GM13977 (cell line): ENCODE measurements at places on chromosomes 5 and 9.

DNA sequence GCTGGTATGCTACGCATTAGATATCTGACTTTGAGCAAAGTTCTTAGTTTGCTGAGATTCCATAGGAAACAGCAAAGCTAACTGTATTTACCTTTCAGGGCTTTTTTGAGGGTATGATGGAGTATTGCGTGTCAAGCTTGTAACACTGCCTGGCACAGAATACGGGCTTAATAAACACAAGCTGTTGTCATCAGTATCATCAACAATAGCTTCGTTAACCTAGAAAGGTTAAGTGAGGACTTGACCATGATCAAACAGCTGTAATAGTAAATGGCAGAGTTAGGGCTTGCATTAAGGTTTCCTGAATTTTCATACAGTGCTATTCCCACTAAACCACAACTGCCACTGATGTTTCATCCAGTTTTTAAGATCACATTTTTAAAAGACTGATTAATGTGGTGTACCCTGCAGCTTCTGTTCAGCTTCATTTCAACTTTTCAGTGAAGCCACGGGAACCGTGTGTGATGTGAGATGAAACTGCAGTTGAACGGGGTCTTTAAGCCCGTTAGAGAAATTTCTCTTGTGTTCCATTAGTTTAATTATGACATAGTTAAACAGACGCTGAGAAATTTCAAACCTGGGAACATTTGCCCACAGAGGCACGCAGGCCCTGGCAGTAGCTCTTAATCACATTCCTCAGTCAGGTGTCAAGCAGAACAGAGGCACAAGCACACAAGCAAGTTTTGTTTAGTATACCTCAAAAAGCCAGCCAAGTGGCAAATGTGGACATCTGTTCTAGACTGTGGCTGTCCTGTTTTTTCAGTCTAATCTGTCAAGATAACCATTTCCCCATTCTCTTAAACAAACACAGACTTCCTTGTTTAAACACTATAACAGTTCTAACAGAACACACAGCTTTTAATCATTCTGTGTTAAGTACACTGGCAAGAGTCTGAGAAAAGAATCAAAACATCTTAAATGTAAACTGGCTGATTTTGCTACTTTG, 147.1 kb downstream of the ZNF608 start:
- no peak for DNase-seq

DNA sequence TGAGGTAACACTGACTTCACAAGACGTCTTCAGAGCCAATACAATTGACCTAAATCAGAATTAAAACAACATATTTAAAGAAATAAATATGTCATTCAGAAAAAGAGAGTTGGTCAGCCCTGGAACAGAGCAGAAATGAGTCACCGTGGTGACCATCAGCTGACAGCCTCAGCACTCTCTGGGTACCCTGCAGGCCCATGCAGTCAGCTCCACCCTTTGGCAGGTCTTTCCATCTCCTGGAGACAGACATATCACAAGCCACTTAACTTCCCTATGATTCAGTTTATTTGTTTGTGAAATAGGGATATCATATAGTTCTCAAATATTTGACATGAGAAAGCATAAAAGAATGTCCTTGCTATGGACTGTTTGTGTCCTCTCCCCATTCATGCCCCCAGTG, 151.6 kb upstream of the MEF2C start:
- DNase-seq: no peak

GRCh38 chr5:138468133-138468965, 3.1 kb downstream of the EGR1 start:
- no peak for DNase-seq

- DNase-seq: no peak
Observed at GRCh38 chr5:83967417-83967816, 246.8 kb upstream of the HAPLN1 start.

DNA sequence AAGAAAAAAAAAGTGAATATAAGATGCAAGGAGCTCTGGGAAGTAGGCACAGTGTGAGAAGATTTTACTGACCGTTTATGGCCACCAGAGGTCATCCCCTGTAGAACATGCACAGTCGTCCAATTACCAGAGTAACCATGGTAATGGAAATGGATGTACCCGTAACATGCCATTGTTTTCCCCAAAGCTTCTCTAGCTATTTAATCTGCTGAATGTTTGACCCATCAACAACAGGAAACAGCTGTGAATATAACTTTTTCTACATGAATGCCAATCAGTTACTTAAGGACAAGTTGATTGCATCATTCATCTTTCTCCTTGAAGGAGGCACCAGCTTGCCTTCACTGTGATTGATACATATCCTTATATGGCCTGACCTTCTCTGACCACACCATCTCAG, 1967.0 kb upstream of the CDH9 start:
- no peak for DNase-seq

DNA sequence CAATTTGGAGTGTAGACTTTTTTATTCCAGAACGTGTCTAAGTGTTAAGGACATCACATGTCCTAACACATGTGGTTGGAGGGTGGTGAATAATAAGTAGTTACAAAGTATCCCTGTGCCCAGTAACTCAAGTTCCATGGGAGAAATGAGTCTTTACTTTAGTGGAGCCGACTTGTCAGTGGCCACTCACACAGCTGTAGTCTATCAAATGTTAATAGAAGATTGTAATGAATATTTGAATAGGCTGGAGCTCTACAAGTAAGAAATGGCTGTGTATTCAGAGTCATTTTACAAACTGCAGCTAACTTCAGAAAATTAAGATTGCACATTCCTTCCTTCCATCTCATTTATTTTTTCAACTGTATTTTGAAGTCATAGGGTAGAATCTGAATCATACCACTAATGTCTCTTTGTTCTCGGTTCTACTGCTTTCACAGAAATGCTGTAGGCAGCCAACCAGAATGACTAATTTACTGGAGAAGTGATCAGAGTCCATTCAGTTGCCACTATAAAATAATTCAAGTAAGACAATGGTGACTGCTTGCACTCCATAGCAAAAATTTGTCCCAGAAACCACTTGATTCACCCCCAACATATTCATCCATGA, 394.8 kb downstream of the NR2F1-AS1 start:
- DNase-seq: no peak

- peak; percentile 6 for DNase-seq
Observed at GRCh38 chr5:150113047-150113744, 26.8 kb upstream of the CSF1R start.

DNA sequence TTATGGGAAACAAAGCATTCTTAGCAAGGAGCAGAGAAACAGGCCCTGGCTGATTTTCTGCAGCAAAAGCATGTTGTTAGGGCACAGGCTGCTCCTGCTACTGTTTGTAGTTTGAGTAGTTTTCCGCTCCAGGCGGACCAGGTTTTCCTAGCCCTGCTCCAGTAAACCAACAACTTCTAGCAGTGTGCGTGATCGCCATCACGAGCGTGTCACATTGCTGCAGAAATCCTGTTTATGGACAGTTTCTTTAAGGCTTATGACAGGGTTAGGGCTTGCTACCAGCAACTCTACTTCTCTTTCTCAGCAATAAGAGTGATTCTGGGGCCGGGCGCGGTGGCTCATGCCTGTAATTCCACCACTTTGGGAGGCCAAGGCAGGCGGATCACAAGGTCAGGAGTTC, 803.9 kb upstream of the CDH10 start:
- DNase-seq: no peak

GRCh38 chr5:168793841-168794837, 215.0 kb upstream of the PANK3 start:
- DNase-seq: no peak

GRCh38 chr9:111691672-111692329, 30.4 kb downstream of the GNG10 start:
- no peak for DNase-seq

DNA sequence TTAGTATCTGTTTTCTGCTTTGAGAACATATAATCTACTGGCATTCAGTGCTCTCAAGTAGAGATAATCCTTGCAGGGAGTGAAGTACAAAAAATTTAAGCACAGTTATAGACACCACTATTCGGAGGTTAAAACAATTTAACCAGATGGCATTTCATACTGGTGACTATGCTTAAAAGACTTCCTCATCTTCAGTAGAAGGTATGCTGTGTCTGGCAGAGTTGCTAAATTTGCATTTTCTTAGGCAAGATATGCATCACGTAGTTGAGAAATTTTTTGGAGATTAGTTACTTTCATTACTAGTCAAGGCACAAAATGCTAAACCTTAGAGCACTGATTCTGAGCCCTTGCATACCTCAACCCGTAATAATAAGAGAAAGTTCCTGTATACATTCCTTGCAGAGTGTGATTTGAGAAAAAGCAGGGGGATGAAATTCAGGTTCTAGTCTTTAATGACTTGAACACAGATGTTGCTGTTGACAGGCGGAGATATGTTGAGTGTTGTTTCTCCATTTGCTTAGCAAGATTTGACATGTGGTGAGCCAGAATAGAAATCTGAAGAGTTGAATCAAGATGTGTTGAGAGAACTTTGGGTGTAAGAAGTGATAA, 70.8 kb upstream of the STARD4 start:
- DNase-seq: no peak

GRCh38 chr5:133240425-133241091, 188.7 kb downstream of the HSPA4 start:
- peak; percentile 82 for DNase-seq

- no peak for DNase-seq
Observed at GRCh38 chr5:127702926-127703561, at the start of gene CCDC192. CCDC192 (plus strand) TSS chr5:127703391; CDS start chr5:127703446, 55 bp downstream.

GRCh38 chr5:54794135-54794975, 191.0 kb downstream of the ESM1 start:
- DNase-seq: no peak

- DNase-seq: peak; percentile 31
Observed at GRCh38 chr5:136242611-136243010, 49.6 kb upstream of the SMIM32 start.

GRCh38 chr5:43245724-43246385, 53.8 kb downstream of the NIM1K start:
- no peak for DNase-seq

DNA sequence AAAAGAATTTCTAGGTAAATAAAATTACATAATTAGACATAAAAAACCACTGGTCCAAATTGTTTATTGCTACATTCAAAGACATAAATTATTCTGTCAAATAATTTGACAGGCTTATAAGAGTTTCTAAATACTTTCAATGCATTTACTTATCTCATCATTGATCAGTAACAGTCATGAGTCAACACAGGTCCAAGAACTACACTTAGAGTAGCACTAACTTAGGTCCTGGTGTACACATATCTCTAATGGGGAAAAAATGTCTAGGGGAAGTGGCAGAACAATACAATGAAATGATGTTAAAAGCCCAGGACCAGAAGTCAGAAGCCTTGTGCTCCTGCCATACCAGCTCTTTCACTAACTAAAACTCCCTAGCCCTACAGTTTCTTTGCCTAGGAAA, 96.5 kb upstream of the SLCO6A1 start:
- DNase-seq: no peak

DNA sequence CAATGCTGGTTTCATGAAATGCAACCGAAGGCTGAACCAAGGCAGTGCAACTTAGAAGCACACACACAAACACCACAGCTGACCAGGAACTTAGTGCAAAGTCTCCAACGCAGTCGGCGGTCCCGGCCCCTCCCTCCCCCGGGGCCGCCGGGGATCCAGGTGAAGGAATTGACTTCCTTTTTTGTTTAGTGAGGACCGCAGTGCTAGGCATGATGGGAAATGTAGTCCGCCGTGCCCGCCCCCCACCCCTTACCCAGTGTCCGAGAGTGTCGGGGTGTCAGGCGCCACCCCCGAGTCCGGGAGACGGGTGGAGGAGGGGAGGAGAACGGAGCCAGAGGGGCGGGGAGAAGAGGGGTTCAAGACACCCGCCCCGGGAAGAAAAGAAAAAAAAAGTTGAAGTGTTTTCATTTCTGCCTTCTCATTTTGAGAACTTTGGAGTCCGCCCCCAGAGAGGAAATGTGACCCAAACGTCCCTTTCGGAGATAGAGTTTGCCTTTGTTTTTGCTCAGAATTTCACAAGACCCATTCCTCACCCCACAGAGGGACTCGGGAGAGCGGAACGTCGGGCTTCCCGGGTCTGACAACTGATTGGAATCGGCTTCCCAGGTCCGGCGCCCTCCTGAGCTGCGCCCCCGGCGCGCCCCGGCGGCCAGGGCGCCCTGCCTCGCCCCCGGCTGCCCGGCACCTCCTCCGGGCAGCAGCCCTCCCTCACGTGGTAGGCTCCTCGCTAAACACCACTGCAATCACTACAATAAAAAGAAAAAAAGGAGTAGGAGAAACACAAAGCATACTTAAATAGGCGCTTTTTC, 2.0 kb downstream of the IER5L start:
- peak; percentile 88 for DNase-seq

DNA sequence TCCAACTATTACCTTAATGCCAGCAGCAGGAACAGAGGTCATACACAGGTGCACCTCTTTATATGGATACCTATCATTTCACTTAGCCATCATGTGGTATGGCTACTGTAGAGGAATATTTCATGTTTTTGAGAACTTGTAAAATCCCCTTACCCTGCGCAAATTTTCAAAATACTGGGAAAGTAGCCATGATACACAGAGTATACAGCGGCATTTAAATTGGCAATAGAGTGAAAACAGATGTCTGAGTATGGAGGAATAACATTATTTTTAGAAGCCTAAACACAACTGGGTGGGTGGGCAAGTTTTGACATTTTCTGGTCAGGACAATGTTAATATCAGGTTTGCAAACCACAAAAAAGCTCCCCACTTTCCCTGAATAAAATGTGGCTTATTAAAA, 109.5 kb downstream of the SMIM23 start:
- no peak for DNase-seq

DNA sequence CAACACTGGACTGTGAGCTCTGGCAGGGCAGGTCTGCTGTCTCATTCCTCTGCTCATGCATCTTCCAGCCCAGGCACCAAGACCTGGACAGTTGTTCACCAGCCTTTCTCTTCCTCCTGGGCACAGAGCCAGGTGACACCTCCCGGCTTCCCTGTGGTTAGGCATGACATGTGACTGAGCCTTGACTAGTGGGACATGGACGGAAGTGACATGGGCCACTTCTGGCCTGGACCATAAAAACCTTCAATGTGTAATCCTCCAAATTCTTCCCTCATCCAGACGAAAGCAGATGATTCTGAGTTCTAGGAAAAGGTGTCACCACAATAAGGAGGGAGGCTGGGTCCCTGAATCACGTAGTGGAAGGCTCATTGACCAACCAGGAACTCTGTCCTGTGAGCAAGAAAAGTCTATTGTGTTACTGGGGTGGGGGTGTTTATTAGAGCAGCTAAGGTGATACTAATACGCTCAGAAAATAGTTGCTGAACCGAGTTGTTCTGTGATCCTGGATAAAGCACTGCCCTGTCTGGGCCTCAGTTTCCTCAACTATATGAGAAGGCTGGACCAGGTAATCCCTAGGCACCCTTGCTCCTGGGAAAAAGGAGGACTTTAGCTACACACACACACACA, 26.6 kb upstream of the CRB2 start:
- DNase-seq: no peak

DNA sequence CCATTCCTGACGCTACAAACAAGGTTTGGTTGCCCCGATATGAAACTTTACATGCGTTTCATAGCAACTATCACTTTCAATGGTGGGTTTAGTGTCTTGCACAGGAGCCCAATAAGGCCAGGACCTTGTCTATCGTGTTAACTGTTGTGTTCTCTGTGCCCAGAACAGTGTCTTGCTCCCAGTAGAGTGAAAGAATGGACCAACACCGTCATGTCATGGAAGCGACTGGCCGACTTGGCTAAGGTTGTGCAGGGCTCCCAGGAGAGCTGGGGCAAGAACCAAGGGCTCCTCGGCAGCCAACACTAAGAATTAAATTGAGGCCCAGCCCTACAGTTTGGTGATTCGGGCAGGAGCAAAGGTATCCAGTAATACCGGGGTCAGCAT, 498 bp upstream of the ARHGEF37 start:
- DNase-seq: no peak
